H1 (cell line): ENCODE measurements at places on chromosomes 7 and 10.

GRCh38 chr10:14384915-14385314 lies 54.2 kb upstream of the FRMD4A start:
- H3K4me3 ChIP-seq, result no peak overlapping the region
- no peaks in the 10 kb centered on the region for H3K27me3 ChIP-seq
- no peak for DNase-seq
- H3K36me3 ChIP-seq, result no peaks in the 10 kb centered on the region
- H3K27ac ChIP-seq, result no peak overlapping the region

- H3K4me3 ChIP-seq, result no peak overlapping the region
- no peak overlapping the region for H3K27ac ChIP-seq
- H3K27me3 ChIP-seq, result peaks cover 53% of the 10 kb centered on the region
- H3K36me3 ChIP-seq, result no peaks in the 10 kb centered on the region
- DNase-seq, result no peak
- no peaks in the 10 kb centered on the region for H3K4me1 ChIP-seq
Measured at GRCh38 chr10:101152316-101152715, 21.2 kb downstream of the TLX1 start.

GRCh38 chr10:51615764-51616298 lies 83.6 kb downstream of the CSTF2T start:
- H3K4me1 ChIP-seq, result peaks cover 6% of the 10 kb centered on the region; the same call in 1 of the 2 replicates
- no peaks in the 10 kb centered on the region for H3K27me3 ChIP-seq
- H3K36me3 ChIP-seq, result no peaks in the 10 kb centered on the region

- DNase-seq, result no peak
- H3K36me3 ChIP-seq, result no peaks in the 10 kb centered on the region
- H3K4me1 ChIP-seq, result peaks cover 4% of the 10 kb centered on the region
- no peaks in the 10 kb centered on the region for H3K27me3 ChIP-seq
Measured at GRCh38 chr10:132898391-132899053, 43.8 kb downstream of the CFAP46 start.

DNA sequence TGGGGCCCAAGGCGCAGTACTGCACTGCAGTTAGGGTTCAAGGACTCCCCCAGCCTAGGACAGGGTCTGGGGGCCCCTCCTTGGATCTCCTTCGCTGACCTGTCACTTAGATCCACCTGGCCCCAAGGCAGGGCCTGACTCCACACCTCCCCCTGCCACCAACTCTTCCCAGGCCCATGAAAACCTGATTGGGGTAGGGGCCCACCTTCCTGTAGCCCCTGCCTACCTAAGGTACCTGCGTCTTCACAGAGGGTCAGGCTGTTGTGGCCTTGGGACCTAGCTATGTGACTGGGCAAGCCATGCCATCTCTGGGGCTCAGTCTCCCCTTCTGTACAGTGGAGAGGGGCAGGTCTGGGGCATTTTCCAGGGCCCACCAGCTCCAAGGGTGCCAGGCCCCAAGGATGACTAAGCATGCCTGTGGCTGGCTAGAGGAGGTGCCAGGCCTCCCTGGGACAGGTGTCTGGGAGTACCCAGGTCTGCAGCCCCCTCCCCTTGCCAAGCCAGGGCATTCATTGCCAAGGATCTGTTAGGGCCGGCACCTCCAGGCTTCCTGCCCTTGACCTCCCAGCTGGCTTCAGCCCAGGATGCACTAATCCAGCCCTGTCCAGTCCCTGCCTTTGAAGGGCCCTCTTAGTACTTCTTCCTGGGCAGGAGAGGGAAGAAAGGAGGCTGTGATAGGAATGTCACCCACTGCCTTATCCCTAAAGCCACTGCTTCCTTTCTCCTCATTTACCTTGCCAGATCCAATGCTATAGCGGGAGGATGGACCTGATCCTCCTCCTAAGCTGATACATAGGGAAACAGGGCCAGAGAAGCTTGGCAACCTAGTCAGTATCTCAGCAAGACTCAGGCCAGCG lies 1.3 kb downstream of the LIMK1 start:
- DNase-seq, result no peak
- no peak overlapping the region for H3K27ac ChIP-seq
- no peaks in the 10 kb centered on the region for H3K27me3 ChIP-seq

DNA sequence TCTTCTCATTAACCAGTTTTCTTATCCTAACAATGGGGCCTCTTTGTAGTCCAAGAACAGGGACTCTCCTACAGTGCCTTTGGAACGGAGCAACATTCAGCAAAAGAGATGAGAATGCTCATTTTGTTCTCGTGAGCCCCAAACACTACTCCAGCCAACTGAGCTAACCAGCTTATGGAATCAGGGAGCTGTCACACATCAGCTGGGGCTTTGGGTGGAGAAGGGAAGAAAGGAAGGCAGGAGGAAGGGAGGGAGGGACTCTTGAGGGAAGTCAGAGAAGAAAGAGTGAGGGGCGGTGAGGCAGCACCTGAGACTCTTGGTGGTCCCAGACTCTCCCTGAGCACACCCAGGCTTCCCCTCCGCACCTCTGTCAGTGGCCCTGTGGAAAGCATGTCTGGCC lies 123.1 kb downstream of the CLEC2L start:
- no peaks in the 10 kb centered on the region for H3K36me3 ChIP-seq
- H3K27ac ChIP-seq, result no peak overlapping the region
- no peaks in the 10 kb centered on the region for H3K27me3 ChIP-seq
- peaks cover 10% of the 10 kb centered on the region for H3K4me1 ChIP-seq
- no peak overlapping the region for H3K4me3 ChIP-seq
